ENCODE measurements at places on chromosomes 4 and X.
A peak's percentile ranks its signal among the peaks of the same experiment; 100 is the strongest.

- DNase-seq = no peak
These were observed 4.3 kb downstream of the WDR44 start for GRCh38 chrX:118350221-118350620.

- no peak for DNase-seq
These were observed 36.7 kb downstream of the QRFPR start for GRCh38 chr4:121344098-121344497.

- DNase-seq = no peak
These were observed 17.0 kb upstream of the AP1AR start for GRCh38 chr4:112214390-112215264.

DNA sequence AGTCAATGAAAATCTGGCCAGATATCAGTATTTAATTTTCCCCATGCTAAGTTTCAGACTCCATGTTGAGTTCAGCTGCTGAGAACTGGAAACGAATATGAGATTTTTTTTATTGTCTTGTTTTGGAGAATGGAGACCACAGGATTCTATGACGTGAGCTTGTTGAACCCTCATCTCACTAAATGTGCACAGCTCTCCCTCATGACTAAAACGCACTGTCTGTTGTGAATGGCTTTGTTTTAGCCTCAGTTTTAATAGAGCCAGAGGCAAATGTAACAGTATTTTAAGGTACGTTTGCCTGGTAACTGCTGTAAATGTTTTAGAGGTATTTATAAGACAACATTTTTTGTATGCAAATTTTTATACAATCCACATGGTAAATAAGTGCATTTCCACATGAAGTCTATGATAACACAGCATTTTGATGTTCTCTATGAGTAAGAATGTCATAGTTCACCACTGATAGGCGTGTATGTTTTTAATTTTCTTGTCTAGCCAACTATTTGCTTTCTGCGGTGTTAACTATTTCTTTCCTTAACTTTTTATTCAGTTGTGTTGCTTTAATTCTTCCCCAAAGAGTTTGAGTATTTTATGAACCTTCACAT, 1159.3 kb upstream of the TENM3 start:
- DNase-seq = no peak

- DNase-seq = peak; percentile 38
These were observed 93.3 kb downstream of the SYNPO2 start for GRCh38 chr4:118981839-118982381.

DNA sequence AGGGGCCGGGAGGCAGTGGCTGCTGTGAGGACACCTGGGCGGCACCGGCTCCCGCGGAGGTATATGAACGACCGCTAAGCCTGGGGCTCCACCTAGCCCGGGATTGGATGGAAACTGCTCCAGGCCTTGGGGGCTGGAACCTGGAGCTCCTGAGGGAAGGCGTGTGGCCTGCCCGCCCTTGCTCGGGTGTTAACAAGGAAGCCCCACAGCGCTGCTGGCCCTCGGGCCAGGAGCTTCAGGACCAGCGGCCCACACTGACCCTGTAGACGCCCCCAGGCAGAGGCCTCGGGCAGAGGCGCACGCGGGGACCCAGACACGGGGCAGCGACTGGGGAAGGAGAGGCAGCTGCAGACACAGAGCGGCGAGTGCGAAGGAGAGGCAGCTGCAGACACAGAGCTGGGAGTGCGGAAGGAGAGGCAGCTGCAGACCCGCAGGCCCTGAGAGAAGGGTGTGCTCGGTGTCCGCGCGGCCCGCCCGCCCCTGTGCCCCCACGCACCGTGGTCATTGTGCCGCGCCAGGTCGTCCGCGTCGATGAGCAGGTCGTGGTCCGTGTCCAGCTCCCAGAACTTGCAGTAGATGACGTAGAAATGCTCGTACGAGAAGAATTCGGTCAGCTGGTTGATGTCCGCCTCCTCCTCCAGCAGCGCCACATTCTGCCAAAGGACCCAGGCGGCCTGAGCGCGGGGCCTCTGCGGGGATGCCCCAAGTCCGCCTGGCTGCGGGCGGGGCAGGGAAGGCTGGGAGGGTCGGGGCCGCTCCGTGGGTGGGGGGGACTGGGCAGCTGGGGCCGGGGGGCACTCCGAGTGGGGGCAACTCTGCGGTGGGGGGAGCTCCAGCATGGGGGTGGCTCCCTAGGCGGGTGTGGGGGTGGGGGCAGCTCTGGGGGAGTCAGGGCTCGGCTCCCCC, 26.7 kb upstream of the GTPBP6 start:
- no peak for DNase-seq

GRCh38 chr4:151238477-151238876, 38.5 kb upstream of the PRSS48 start:
- no peak for DNase-seq

GRCh38 chrX:109843963-109844751, 111.1 kb upstream of the ACSL4 start:
- no peak for DNase-seq

DNA sequence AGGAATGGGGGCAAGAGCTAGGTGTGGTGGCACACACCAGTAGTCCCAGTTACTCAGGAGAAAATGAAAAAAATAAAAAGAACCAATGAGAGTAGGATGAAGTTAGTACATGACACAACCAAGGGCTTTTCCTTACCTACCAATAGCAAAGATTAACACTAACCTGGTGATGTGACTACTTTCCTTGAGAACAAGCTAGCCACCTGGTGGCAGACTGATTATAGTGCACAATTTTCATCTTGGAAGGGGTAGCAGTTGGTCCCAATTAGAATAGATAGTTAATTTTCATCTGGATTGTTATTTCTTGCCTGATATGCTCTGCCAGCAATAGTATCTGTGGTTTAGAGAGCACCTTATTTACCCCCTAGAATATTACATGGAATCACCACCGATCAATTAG, 1216.8 kb upstream of the PABPC4L start:
- DNase-seq = peak; percentile 2

DNA sequence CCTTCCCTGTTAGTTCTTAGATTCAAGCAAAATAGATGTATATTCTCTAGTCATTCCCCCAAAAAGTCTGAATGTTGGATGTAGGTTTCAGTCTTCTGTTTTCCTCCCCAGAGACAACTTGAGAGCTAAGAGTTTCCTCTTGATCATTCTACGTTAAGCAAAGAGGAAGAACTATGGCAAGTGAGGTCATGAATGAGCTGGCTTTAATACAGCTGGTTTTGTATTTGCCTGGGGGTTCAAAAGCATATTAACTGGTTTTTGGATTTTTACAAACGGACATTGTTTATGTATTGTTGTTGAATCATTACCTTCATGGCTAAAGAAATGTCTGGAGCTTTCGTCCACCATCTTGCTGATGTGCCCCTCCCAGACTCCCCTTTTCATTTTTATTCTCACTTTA, 916.7 kb upstream of the POU3F4 start:
- DNase-seq = no peak

DNA sequence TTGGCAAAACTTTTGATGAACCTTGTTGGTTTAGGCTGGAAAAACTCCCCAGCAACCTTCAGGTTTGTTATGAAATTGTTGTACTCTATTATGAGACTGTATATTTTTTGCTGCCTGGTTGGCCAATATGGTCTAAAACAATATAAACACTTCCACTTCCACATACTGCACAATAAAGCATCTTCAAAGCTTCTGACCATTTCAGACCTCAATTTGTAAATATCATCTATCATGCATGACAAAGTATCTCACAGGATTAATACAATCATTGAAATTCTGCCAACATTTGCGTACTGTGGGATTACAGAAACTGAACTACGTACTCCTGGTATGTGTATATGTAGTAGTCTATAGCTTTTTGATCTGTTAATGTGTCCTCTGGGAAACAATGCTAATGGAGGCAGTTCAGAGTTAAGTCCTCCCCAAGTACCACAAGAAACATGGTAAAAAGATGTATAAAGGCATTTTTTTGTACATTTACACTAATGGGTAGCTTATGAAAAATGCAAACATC, 40.4 kb downstream of the GPC4 start:
- no peak for DNase-seq

GRCh38 chrX:140502491-140503237, 2.2 kb downstream of the SOX3 start:
- no peak for DNase-seq

DNA sequence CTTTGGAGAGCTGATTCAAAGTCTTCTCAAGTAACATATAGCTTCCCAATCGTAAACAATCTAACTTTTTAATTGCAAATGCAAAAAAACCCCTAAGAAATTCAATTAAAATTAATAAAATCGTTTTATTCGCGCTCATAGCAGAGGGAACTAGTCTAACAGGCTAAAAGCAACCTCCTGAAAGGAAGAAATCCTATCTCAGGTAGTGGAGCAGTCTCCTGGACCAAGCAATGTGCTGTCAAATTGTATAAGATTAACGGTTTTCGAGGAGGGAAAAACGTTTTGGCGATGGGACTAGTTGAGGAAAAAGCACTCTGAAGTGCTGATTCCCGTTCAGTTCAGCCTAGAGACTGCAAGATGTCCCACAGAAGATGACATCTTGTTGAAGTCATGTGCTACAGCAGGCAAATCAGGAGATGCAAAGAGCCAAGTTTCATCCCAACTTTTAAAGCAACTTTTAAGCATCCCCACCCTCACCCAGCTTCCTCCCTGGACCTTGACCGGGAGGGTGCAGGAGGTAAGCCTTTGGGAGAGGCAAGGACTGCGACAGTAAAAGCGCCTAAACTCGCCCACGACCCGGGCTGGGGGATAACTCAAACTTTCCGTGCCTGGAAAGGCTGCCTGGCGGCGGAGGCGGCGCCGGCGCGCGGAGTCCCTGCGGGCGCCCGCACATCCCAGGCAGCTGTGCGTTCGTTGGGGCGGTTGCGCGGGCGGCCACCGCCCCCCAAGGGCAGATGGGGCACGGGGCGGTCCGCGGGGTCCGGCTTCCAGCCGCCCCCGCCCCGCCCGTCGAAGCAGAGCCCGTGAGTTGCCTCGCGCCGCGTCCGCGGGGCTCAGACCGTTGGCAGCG, 784 bp downstream of the MAP7D3 start:
- DNase-seq = no peak

GRCh38 chr4:27005905-27006590, 145.4 kb downstream of the STIM2 start:
- no peak for DNase-seq

- DNase-seq = no peak
These were observed 175.5 kb downstream of the CAMK2D start for GRCh38 chr4:113586072-113586471.

GRCh38 chrX:13472975-13473374, 96.4 kb upstream of the EGFL6 start:
- DNase-seq = no peak

GRCh38 chr4:148850257-148850995, 408.2 kb upstream of the NR3C2 start:
- DNase-seq = no peak

- DNase-seq = no peak
These were observed 117.9 kb upstream of the HAND2 start for GRCh38 chr4:173647902-173648301.

GRCh38 chrX:154654372-154654771, 993 bp upstream of the CTAG2 start:
- no peak for DNase-seq

DNA sequence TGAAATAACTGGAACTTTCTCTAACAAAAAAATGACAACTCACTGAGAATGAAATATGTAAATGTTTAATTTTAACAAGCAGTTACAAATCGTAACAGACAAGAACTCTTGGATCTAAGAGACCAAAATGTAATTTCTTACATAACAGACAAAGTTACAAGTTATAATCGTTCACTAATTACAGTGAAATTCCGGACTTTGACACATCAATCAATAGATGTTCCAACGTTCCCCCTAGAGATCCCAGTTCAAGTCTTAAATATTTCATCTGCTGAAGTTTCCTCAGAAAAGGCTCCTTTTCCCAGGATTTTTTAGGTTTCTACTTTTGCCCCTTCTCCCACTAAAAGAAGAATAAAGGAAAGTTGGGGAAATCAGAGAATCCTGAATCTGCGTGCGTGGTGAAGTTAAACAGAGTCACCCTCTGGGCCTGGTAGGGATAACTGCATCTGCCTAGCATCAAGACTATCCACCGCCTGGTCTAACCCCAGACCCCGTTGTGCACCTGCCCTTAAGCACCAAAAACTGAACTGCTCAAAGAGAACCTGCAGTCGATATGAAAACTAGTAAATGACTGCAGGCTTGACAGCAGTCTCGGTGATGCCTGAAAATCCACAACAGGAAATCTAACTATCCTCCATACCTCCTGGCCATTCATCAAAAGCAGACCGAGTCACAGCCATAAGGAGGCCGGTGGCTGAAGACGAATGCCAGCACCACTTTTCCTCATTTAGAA, 2.3 kb downstream of the IRF2 start:
- DNase-seq = no peak

Measured in GM12891 (cell line).